ENCODE measurements at places on chromosomes 4 and X. TPM values are rescaled to one million over a fixed set of nuclear protein-coding genes. Genes with fewer than 3 reads are reported as not detected.

FREM3 gene
- not detected for total RNA-seq

GRCh38 chr4:122716825-122717448 lies 15.6 kb upstream of the BBS12 start:
- H3K27ac ChIP-seq: no peak overlapping the region
- H3K4me1 ChIP-seq: no peaks in the 10 kb centered on the region
- peak; percentile 35 for DNase-seq
- no peaks in the 10 kb centered on the region for H3K36me3 ChIP-seq
- H3K4me3 ChIP-seq: no peak overlapping the region

TMEM156 gene
- total RNA-seq: not detected

GRCh38 chr4:159358226-159358625 lies 255.3 kb downstream of the RAPGEF2 start:
- H3K4me1 ChIP-seq: peaks cover 7% of the 10 kb centered on the region
- no peaks in the 10 kb centered on the region for H3K36me3 ChIP-seq
- H3K4me3 ChIP-seq: no peak overlapping the region
- no peaks in the 10 kb centered on the region for H3K27me3 ChIP-seq
- no peak overlapping the region for H3K27ac ChIP-seq
- DNase-seq: no peak

DNA sequence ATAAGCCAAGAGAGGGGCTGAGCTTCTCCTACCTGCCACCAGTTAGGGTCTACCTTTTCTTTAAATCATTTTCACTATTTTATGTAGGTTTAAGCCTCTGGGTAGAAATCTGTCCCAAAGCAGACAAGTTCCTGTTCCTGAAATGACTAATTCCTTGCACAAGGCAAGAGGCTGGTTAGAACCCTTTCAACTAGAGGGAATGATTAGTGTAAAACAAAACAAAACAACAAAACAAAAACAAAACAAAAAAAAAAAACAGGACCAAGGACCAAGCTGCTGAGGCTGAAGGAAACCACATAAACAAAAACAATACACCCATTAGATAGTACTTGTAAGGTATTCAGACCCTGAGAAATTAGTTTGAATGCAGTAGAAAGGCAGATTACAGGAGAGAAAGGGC lies 62.7 kb downstream of the MAML3 start:
- H3K4me3 ChIP-seq: no peak overlapping the region
- no peak for DNase-seq
- H3K27me3 ChIP-seq: no peaks in the 10 kb centered on the region
- H3K27ac ChIP-seq: no peak overlapping the region

GRCh38 chr4:156499684-156500083 lies 471.9 kb downstream of the PDGFC start:
- no peaks in the 10 kb centered on the region for H3K36me3 ChIP-seq
- H3K27ac ChIP-seq: no peak overlapping the region
- no peak for DNase-seq
- H3K27me3 ChIP-seq: no peaks in the 10 kb centered on the region

DNA sequence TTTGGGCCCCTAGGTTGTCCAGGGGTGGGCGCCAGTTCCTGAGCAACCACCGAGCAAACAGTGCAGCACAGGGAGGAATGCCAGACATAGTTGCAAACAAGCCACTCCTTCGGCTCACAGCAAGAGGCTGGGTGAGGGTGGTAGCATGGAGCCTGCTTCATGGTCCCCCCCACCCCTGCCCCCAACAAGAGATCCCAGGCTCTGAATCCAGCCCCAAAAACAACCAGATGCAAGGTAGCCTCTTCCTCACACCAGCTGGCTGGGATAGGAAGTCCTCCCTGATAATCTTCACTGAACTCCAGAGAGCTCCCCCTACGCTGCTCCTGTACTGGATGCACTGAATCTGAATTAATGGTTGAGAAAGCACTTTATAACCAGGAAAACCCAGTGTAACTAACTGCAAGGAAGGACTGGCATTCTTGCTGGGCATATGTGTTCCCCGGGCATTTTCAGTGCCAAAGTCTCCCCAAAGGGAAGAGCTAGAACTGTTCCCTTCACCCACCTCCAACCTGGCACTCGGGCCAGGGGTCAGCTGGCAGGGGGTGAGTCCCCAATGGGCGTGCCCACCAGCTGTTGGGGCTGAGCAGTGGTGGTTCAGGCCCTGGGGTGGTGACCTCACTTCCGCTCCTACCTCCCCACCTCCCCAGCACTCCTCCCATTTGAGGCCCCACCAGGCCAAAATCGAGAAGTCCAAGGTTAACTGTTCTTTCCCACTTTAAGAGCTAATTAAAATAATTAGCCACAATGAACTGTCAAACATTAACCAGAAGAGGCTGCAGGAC lies 1.5 kb downstream of the ELF4 start:
- peaks cover 44% of the 10 kb centered on the region for H3K4me1 ChIP-seq
- no peak for DNase-seq
- peak overlapping the region; percentile 93 for H3K27ac ChIP-seq
- H3K27me3 ChIP-seq: peaks cover 6% of the 10 kb centered on the region

CCDC158 gene
- 0.39 TPM for total RNA-seq

TMEM271 gene
- not detected for total RNA-seq

GRCh38 chr4:138190452-138190858 lies 51.7 kb downstream of the SLC7A11 start:
- H3K36me3 ChIP-seq: no peaks in the 10 kb centered on the region
- DNase-seq: no peak
- no peaks in the 10 kb centered on the region for H3K27me3 ChIP-seq

MAGEA2 gene
- total RNA-seq: not detected

- H3K4me3 ChIP-seq: no peak overlapping the region
- H3K4me1 ChIP-seq: no peaks in the 10 kb centered on the region
- H3K27me3 ChIP-seq: no peaks in the 10 kb centered on the region
- no peaks in the 10 kb centered on the region for H3K36me3 ChIP-seq
Measured at GRCh38 chrX:53656845-53657244, 29.7 kb downstream of the HUWE1 start.

DNA sequence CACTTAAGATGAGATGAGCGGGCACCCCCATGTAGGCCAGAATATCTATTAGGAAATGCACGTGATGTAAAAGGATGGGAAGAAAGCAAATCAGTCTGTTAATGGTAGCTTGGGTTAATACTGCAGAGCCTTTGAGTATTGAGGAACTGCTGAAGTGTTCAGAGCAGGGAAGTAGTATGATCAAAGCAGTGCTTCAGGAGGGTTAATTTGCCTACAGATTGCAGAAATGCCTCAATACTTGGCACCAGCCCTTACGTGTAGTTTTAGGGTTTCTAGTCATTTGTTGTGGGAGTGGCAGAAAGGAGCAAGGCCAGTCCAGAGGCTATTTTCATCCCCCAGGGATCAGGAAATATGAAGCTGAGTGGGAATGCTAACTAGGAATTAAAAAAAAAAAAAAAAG lies 19.7 kb downstream of the ZFX start:
- H3K4me1 ChIP-seq: peaks cover 4% of the 10 kb centered on the region
- DNase-seq: no peak
- no peak overlapping the region for H3K27ac ChIP-seq
- H3K4me3 ChIP-seq: no peak overlapping the region
- H3K27me3 ChIP-seq: no peaks in the 10 kb centered on the region

GRCh38 chrX:113741744-113742143 lies 842.1 kb upstream of the HTR2C start:
- DNase-seq: no peak
- H3K36me3 ChIP-seq: no peaks in the 10 kb centered on the region
- no peak overlapping the region for H3K27ac ChIP-seq
- peaks cover 21% of the 10 kb centered on the region for H3K27me3 ChIP-seq
- H3K4me3 ChIP-seq: no peak overlapping the region

DNA sequence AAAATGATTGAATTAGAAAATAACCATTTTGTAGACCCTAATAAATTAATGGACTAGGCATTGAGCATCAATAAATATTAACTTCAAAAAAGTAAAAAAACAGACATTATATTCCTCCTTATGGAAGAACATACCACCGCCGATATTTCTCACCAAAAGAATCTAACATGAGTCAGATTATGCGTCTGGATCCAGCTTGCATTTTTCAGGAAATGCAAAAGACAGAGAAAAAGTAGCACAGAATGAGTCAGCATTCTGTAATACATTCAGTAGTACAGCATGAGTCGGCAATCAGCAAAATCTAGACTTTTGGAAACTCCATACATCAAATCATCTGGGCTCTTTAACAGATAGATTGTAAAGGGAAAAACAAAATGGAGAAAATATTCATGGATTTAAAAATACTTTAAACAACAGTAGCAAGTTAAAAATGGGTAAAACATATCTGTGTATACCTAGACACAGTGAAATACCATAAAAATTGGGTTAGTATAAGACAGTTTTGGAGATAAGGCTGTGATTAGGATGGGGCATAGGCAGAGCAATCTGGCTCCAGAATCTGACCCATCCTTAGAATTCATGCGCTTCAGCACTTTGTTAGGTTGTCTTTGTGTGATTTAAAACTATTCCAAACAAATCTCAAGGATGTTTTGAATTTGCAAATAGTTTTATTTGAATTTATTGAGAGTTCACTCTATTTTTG lies 633.0 kb upstream of the FAM241A start:
- H3K4me1 ChIP-seq: no peaks in the 10 kb centered on the region
- H3K36me3 ChIP-seq: no peaks in the 10 kb centered on the region
- H3K27me3 ChIP-seq: no peaks in the 10 kb centered on the region
- no peak overlapping the region for H3K27ac ChIP-seq
- no peak for DNase-seq

- peaks cover 3% of the 10 kb centered on the region for H3K27me3 ChIP-seq
- no peaks in the 10 kb centered on the region for H3K36me3 ChIP-seq
- DNase-seq: no peak
Measured at GRCh38 chrX:72094894-72095293, 36.8 kb downstream of the RTL5 start.

- no peaks in the 10 kb centered on the region for H3K36me3 ChIP-seq
- no peaks in the 10 kb centered on the region for H3K4me1 ChIP-seq
- no peak for DNase-seq
Measured at GRCh38 chrX:57367649-57368048, 81.1 kb downstream of the FAAH2 start.

- DNase-seq: no peak
- H3K4me1 ChIP-seq: no peaks in the 10 kb centered on the region
- H3K36me3 ChIP-seq: no peaks in the 10 kb centered on the region
- no peaks in the 10 kb centered on the region for H3K27me3 ChIP-seq
- no peak overlapping the region for H3K4me3 ChIP-seq
Measured at GRCh38 chr4:7255996-7256395, 63.7 kb downstream of the SORCS2 start.

KLB gene
- total RNA-seq: 10.2 TPM

MAGEB4 gene
- total RNA-seq: not detected

GRCh38 chrX:133417364-133417763 lies 2.1 kb upstream of the GPC4 start:
- no peak overlapping the region for H3K27ac ChIP-seq
- H3K27me3 ChIP-seq: no peaks in the 10 kb centered on the region
- H3K4me3 ChIP-seq: no peak overlapping the region
- DNase-seq: no peak
- no peaks in the 10 kb centered on the region for H3K4me1 ChIP-seq

DNA sequence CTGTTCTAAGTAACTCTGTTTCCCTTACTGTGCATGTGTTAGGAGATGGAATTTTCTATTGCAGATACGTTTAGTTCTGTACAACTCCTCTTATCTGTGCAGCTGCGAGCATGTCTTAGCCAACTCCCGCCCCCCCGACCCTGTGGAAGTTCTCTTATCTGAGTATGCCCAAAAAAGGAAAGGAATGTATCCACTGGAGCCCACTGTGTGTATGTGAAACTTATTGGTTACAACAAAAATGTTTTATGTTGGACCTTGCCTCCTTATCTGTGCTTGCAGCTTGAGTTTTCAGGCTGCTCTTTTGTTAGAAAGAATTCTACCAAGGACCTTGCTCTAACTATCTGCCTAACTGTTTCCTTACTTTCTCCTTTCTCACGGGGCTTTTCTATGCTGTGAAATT lies 24.2 kb upstream of the DCAF8L2 start:
- no peaks in the 10 kb centered on the region for H3K4me1 ChIP-seq
- DNase-seq: no peak
- H3K4me3 ChIP-seq: no peak overlapping the region
- no peaks in the 10 kb centered on the region for H3K27me3 ChIP-seq
- no peaks in the 10 kb centered on the region for H3K36me3 ChIP-seq

DNA sequence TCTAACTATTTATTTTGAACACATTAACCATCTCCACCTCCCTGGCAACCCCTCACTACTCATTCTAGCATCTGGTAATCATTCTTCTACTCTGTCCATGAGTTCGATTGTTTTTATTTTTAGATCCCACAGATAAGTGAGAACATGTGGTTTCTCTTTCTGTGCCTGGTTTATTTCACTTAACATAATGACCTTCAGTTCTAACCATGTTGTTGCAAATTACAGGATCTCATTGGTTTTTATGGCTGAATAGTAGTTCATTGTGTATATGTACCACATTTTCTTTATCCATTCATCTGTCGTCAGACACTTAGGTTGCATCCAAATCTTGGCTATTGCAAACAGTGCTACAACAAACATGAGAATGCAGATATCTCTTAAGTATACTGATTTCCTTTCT lies 33.4 kb upstream of the FAM47B start:
- no peaks in the 10 kb centered on the region for H3K4me1 ChIP-seq
- no peaks in the 10 kb centered on the region for H3K27me3 ChIP-seq
- no peak overlapping the region for H3K27ac ChIP-seq
- H3K36me3 ChIP-seq: no peaks in the 10 kb centered on the region
- no peak overlapping the region for H3K4me3 ChIP-seq
- no peak for DNase-seq

GRCh38 chrX:115018944-115019343 lies 1.5 kb upstream of the IL13RA2 start:
- H3K36me3 ChIP-seq: no peaks in the 10 kb centered on the region
- H3K4me1 ChIP-seq: no peaks in the 10 kb centered on the region
- H3K27me3 ChIP-seq: no peaks in the 10 kb centered on the region

DNA sequence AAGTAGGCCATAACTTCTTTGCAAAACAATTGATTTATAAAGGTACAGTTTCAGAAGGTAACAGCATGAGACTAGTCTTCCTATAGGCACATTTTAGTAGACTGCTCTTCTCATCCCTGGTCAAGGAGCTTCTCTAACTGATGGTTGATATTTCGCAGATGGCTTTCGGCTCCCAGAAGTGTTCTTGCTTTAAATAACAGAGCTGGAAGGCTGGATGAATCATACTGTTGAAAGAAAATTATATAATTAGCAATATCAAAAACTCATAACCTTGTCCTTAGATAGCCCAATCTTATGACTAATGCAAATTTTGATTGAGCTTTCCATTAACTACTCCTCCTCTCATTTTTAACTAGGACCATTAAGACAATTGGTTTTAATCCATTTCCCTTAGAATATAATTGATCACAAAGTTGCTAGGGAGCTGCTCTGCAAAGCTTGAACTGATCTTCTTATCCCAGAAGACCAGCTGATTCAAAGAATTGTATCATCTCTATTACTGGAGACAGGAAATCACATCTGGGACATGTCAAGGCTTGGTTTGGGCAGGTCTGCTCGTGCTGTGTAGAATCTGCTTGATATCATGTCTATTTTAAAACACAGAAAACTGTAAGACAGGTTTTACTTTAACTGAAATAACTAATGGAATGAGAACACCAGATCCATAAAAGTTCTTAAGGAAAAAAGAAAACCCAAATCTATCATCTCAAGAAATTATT lies 38.6 kb downstream of the CENPU start:
- no peak overlapping the region for H3K27ac ChIP-seq
- no peaks in the 10 kb centered on the region for H3K4me1 ChIP-seq
- H3K4me3 ChIP-seq: no peak overlapping the region
- H3K36me3 ChIP-seq: no peaks in the 10 kb centered on the region
- H3K27me3 ChIP-seq: no peaks in the 10 kb centered on the region
- no peak for DNase-seq

All from tibial nerve (tissue), 4 donors.